ENCODE measurements at places on chromosomes 7 and 10.

- DNase-seq: no peak
Measured at GRCh38 chr10:132888898-132889490, 53.4 kb downstream of the CFAP46 start.

- no peak for DNase-seq
Measured at GRCh38 chr10:76309741-76310587, 878.5 kb downstream of the LRMDA start.

- no peak for DNase-seq
Measured at GRCh38 chr10:5573968-5574641, 49.3 kb downstream of the CALML3 start.

DNA sequence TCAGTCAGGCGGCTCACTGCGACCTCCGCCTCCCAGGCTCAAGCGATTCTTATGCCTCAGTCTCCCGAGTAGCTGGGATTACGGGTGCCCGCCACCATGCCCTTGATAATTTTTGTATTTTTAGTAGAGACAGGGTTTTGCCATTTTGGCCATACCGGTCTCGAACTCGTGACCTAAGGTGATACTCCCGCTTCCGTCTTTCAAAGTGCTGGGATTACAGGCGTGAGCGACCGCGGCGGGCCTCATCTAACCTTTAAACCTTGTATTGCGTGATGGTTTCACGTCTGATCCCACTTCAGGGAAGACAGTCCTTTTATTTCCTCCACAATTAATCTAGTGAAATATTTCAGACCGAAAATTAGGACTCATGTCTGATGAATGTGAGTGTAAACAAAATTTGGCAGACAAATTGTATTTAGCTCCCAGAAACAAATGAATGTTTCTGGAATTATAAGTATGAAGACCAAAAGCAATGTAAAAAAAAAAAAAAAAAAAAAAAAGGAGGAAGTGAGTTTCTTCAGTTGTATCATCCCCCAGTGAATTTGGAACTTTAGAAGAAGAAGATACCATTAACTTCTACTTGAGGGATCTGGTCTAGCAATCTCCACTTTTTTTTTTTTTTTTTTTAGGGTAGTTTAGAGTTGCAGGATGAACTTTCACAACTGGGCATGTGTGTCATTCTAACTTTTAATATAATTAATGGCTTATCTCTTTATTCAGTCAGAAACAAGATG is 1.6 kb downstream of the NUP42 start:
- DNase-seq: no peak

GRCh38 chr10:124592736-124593430 is 131.3 kb downstream of the LHPP start:
- no peak for DNase-seq

DNA sequence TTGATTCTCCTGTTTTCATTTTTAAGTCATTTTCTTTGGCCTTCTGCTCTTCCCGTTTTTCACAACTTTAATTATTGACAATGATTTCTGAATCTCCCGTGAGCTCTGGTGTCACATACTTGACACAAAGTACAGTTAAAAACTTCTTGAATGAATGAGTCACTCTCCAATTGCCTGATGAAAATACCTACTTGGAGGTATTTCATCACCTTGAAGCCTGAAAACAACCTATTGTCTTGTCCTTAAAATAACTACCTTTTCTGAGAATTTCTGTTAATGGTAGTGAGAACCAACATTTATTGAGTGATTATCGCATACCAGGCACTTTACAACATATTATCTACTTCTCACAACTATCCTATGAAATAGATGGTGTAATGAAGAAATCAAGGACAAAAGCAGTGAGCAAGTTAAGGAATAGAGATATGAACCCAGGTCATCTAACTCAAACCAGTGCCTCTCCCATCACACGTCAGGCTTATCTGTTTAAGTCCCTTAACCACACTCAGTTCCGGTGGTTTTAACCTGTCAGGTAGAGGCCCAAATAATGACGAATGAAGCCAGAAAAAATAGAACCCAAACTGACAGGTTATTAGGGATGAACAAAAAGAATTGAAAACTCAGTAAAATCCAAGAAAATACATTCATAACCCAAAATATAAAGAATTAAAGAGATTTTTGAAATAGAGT is 11.6 kb downstream of the BET1 start:
- DNase-seq: no peak

GRCh38 chr7:38476764-38477163 is 154.4 kb downstream of the AMPH start:
- no peak for DNase-seq

GRCh38 chr7:139094596-139094995 is 14.9 kb downstream of the ZC3HAV1 start:
- DNase-seq: no peak

DNA sequence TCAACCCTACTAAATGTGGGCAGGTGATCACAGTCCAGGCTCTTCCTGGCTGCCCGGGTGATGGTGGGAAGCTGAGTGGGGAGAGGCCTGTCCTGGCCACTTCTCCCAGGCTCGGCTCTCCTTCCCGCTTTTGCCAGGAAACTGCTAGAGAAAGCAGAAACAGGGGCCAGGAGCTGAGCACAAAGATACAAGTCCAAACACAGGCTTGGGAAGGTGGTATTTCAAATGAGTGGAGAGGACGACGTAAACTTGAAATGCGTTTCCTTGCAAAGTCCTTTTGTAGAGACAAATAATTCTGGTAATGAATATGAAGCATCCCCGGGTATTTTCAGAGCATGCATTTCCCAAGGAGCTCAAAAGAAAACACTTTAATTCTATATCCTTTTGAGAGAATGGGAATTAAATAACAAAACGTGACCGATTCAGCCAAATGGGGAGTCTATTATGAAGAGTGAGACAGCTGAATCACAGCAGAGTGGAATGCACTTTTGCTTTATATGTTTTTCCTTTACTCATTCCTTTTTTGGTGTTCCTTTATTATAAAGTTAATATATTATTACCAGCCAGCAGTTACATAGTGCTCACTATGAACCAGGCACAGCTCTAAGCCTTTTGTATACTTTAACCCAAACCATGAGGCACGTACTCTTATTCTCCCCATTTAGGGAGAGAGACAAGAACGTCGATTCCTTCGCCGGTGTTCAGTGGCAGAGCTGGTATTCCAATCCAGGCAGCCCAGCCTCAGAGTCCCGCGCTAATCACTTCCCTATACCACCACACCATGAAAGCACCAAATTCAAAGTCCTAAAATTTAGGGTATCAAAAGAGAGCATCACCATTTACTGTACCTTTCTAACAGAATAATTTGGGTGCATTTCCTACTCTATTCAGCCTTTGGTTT is 218.2 kb upstream of the KLF14 start:
- DNase-seq: no peak

DNA sequence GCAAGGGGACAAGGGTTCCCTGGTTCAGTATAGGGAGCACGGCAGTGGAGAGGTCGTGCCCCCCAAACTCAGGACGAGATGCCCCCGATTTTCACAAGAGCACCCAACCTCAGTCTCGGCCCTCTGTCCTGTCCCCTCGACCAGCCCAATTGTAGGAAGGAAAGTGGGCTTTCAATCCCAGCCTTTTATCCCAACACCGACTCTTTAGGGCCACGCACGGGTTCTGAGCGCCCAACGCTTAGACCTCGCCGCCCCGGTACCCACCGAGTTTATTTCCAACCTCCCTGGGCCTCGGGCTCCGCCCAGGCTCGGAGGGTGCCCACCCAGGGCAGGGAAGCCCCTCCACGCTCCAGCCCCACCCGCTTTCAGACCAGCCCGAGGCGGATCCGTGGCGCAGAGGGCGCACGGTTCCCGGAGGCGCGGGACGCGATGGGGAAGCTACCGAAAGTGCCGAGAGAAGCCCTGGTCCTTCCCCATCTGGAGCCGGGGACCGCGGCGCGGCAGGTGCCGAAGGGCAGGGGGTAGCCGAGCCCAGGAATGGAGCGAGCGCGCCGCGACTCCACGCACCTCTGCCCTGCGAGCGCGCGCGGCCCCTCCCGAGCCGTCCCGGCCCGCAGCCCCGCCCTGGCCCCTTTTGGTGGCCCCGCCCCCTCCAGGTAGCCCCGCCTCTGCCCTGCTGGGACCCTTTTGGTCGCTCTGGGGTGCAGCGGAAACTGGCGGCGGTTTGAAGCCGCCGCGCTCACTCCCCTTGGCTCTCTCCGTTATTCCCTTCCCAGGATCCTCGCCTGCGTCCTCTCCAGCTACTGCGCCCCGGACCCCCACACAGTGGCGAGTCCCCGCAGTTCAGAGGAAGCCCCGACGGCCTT is 20.4 kb downstream of the GRID2IP start:
- DNase-seq: no peak

DNA sequence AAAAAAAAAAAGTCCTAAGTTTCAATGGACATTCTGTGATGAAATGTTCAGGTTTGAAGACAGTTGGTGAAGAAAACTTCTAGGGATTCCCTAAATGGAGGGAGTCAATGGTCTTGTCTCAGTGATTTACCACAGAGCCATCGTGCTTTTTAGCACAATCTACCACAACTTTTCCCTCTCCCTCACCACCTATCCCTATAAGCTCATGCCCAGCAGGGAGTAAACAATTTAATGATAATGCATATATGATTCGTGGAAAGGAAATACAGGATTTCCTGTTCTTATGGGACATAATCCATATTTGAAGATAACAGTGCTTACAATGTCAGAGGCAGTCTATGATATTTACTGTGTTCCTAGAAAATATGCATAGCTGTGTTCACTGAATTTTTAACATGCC is 38.4 kb upstream of the CD36 start:
- no peak for DNase-seq

DNA sequence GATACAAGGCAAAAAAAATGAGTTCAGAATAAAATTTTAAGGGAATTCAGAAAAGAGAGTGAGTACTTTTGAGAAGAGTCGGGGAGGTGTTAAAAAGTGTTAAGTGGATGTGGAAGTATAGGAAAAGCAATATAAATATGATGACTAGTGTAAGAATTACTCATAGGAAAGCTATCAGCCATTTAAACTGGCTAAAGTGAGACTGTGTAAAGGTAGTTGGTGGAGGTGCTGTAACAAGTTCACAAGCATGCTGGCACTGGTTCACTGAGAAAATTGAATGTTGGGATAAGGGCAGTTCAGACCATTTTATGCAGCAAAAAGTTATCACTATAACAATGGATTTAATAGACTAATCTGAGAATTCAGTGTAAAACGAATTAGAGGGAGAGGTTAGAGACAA is 179.0 kb upstream of the DKK1 start:
- no peak for DNase-seq

GRCh38 chr10:69123306-69123746 is 652 bp upstream of the VPS26A start:
- no peak for DNase-seq

DNA sequence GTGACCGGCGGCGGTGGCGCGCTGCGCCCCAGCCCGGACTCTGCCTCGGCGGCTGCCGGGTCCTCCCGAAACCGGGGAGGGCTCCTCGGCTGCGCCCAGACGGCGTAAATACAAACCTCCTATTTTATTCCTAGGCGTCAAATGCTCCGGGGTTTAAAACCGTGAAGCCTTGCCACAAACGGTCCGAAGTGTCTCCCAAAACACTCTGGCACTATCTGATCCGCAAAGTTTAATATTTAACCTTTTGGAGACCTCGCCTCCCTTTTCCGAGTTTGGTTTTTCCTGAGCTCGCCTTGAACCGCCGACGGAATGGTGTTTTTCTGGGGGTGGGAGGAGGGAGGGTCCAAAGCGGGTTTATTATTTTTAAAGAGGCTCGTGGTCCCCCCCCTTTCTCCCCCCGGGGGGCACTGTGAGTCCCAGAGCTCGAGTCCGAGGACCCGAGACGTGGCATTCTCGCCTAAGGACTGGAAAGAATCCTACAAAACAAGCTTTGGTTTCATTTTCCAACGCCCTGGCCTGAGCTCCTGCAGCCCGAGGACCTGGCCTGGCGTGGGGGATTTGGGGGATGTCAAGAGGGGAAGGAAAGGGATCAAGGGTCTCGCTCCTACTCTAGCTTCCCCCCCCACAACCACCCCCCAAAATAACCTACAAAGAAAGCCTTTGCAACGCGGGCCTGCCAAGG is 1.8 kb downstream of the TNRC18 start:
- DNase-seq: no peak

DNA sequence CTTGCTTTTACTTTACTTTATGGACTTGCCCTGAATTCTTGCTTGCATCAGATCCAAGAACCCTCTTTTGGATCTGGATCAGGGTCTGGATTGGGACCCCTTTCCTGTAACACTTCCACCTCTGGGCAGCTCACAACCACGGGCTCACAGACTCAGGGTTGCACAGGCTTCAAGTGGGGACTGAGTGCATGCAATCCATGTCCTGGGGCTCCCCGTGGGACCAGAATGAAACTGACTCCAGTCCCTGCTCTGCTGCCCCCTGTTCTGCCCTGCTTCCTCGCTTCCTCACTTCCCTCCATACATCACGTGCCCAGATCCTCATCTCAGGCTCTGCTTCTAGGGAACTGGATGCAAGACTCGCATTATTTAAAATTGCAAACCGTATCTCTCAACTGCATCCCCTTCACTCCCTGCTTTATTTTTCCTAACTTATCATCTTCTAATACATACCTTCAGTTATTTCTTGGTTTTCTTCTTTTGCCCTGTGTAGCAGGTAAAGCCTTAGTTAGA is 23.3 kb upstream of the INMT start:
- no peak for DNase-seq
